ENCODE measurements at places on chromosomes 1 and 21. TPM values are rescaled to one million over a fixed set of nuclear protein-coding genes. Genes with fewer than 3 reads are reported as not detected.

ETNK2 gene
- total RNA-seq, result 15.6 TPM

FNDC5 gene
- total RNA-seq, result not detected

NBPF6 gene
- not detected for total RNA-seq

KCNA3 gene
- total RNA-seq, result not detected

LDLRAD1 gene
- total RNA-seq, result not detected

LENEP gene
- total RNA-seq, result not detected

C1orf167 gene
- not detected for total RNA-seq

KLHL20 gene
- total RNA-seq, result 6.7 TPM

TNNT2 gene
- 0.17 TPM for total RNA-seq

WDR64 gene
- not detected for total RNA-seq

FMO3 gene
- not detected for total RNA-seq

MYBPHL gene
- total RNA-seq, result not detected

NUP210L gene
- not detected for total RNA-seq

CLDN17 gene
- not detected for total RNA-seq

KRTAP11-1 gene
- total RNA-seq, result not detected

GRHL3 gene
- total RNA-seq, result 9.9 TPM

ATP5IF1 gene
- total RNA-seq, result 505 TPM

ANKRD35 gene
- 0.36 TPM for total RNA-seq

CBS gene
- total RNA-seq, result 65.7 TPM

KRTAP7-1 gene
- not detected for total RNA-seq

LRRN2 gene
- total RNA-seq, result 5.4 TPM

OR2L2 gene
- not detected for total RNA-seq

ATP6V1G3 gene
- total RNA-seq, result not detected

ANGEL2 gene
- 27.4 TPM for total RNA-seq

TENT5C gene
- total RNA-seq, result under 0.01 TPM

GBP2 gene
- 2.2 TPM for total RNA-seq

PDZK1IP1 gene
- 43.2 TPM for total RNA-seq

AZIN2 gene
- total RNA-seq, result 0.98 TPM

BCAR3 gene
- total RNA-seq, result 64.2 TPM

KRTAP12-2 gene
- not detected for total RNA-seq

NCAM2 gene
- total RNA-seq, result not detected
